CD8-positive, alpha-beta T cell (primary cell): ENCODE measurements at places on chromosomes 4 and X.

GRCh38 chrX:27162496-27162895 is 300.6 kb downstream of the PPP4R3C start:
- DNase-seq: no peak

DNA sequence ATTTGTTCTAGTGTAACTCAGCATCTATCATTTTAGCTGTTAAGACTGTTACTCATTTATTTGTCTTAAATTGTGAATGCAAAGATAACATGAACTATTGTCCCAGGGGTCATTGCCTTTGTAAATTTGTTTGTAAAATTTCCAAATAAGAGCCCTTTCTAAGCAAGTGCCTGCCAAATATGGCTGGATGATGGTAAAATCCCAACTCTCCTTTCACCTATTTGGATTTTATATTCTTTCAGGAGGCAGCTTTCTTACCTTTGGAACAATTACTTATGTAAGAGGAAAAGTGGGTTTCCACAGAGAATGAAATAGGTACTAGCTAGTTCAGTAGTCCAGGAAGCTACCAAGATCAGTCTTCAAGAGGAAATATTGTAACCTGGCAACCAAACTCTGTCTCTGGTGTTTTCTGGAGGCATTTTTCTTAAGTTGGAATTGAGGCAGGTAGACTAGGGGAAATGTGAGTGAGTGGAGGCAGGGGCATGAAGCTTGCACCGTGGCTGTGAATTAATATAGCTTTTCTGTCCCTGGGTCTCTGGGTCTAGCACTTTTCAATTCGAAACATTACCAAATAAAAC is 363.0 kb upstream of the ZCCHC13 start:
- no peak for DNase-seq

DNA sequence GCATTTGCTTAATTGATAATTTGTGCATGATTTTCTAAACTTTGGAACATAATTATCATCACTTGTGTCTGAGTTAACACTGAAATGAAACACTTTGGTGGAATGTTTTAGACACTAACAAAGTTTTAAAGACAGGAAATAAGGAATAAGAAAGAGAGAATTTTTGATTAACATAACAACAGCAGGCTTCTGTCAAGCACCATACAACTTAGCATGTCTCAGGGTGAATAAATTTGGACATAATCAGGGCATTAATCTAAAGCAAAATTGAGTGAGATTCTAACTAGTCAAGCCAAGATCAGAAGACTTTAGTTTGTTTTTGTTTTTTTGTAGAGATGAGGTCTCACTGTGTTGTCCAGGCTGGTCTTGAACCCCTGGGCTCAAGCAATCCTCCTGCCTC is 28.1 kb upstream of the DUSP21 start:
- DNase-seq: no peak

- DNase-seq: no peak
Observed at GRCh38 chrX:104285201-104285600, 30.5 kb upstream of the ESX1 start.

- DNase-seq: no peak
Observed at GRCh38 chrX:42384956-42385355, 393.0 kb downstream of the PPP1R2C start.

- no peak for DNase-seq
Observed at GRCh38 chr4:154427149-154427548, 64.5 kb downstream of the DCHS2 start.
